Activated CD8-positive, alpha-beta memory T cell treated with anti-CD3 and anti-CD28 coated beads for 4 hours (primary cell): ENCODE measurements at places on chromosomes 6 and 20.

- no peak for DNase-seq
These were observed 184.7 kb upstream of the JARID2 start for GRCh38 chr6:15061180-15061641.

DNA sequence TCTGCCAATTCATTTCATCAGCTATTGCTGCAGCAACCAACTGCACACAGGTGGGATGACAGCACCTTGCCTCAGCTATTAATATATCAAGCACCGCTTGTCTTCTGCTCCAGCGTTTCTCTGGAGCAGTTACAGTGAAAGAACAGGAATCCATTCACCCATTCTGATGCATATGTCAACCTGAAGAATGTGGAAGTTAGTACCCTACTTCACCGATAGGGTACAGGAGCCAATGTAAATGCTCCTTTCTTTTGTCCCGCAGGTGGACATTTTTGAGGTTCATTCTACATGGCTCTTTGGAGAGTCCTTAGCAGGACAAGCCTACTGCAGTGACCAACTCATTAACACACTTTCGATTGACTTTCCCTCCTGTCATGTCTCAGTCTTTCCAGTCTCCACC, 139.9 kb upstream of the PRND start:
- DNase-seq: no peak

DNA sequence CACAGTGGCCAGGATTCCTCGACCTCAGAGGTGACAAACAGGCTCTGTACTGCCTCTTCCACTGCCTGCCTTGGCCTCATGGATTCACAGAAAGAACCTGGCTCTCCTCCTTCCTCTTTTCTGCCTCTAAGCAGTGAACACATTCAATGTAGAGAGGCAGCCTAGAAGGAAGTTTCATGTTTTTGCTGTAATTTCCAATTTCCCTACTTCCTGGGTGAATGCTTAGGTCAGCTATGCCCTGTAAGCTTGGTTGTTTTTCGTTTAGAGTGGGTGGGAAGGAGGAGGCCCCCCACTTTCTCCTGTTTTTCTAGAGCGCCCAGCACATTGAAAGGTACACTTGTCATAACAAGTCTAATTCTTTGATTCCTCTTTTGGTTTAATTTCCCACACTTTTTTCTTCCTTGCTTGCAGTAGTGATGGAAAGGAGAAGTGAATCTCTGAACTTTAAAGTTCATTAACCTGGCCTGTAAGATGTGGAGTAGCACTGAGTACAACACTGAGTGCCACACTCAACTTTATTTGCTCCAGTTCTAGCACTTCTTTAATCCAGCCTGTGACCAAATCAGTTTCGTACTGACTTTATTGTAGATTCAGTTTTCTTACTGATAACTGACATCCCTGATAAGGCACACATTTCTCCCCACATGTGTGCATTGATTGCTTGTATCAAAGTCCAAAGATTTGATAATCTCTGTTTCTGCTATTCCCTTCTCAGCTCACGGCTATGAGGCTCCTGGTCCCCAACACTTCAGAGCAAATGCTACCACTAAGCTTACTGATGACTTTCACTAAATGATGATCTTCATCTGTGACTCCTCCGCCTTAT, 100.0 kb upstream of the MAN1A1 start:
- DNase-seq: no peak

- DNase-seq: no peak
These were observed 14.2 kb downstream of the SLC13A3 start for GRCh38 chr20:46637020-46637419.

- no peak for DNase-seq
These were observed 409.6 kb downstream of the MAFB start for GRCh38 chr20:40279390-40279789.

DNA sequence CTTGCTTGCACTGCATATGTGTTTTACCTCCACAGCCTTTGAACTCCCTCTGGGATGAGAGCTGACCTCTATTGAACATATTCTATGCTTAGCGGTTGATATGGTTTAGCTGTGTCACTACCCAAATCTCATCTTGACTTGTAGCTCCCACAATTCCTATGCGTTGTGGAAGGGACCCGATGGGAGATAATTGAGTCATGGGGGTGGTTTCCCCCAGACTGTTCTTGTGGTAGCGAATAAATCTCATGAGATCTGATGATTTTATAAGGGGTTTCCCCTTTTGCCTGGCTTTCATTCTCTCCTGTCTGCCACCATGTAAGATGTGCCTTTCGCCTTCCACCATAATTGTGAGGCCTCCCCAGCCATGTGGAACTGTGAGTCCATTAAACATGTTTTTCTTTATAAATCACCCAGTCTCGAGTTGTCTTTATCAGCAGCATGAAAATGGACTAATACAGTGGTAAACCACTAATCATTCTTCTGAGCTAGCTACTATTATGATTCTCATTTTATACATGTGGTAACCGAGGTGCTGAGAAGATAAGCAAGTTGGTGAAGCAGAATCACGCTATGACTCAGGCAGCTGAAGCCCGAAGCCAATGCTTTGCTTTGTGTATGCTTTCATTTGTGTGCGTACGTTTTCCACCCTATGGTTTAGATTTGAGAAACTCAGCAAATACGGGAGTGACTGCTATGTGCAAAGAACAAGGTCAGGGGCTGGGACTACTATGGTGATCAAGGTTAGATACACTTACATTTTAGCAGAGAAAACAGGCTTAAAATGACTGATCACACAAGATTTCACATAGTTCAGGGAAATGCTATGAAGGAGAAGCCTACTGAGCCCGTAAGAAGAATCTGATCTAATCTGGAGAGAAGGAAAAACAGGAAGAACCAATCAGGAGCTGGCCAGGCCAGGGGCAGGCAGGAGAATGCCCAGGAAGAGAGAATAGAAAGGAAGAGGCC, 363.5 kb downstream of the ESR1 start:
- DNase-seq: peak; percentile 34

DNA sequence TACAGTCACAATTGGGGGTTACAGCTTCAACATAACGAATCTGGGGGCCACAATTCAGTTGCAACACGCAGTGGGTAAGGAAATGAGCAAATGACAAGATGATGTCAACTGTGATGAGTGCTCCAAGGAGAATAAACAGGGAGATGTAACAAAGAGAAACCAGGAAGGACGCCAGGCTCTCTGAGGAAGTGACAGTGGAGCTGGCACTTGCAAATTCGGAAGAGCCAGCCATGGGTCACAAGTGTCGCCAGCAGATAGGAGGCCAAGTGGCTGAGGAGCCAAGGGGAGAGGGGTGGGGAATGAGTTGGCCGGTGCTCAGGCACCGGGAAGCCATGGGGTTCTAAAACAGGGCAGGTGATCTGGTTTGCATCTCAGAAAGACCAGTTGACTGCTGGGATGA, 136.4 kb downstream of the EYA2 start:
- DNase-seq: no peak

GRCh38 chr6:134295953-134296553, 21.9 kb downstream of the SGK1 start:
- DNase-seq: no peak

DNA sequence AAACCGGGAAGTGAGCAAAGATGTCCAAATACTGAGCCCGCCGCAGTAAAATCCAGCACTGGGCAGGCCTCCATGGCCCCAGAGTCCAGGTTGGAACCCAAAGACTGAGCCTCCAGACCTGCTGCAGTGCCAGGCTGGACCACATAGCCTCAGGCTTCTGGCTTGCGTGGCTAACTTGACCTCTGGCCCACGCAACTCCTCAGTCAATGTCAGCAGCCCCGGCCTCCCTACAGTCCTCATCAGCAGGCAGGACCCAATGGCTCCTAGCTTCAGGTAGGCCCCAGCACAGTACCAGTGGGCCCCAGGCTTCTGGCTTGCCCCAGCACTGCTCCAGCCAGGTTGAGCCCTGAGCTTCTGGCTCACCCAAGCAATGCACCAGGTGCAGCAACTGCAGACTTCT, 245.1 kb upstream of the AFDN start:
- no peak for DNase-seq

DNA sequence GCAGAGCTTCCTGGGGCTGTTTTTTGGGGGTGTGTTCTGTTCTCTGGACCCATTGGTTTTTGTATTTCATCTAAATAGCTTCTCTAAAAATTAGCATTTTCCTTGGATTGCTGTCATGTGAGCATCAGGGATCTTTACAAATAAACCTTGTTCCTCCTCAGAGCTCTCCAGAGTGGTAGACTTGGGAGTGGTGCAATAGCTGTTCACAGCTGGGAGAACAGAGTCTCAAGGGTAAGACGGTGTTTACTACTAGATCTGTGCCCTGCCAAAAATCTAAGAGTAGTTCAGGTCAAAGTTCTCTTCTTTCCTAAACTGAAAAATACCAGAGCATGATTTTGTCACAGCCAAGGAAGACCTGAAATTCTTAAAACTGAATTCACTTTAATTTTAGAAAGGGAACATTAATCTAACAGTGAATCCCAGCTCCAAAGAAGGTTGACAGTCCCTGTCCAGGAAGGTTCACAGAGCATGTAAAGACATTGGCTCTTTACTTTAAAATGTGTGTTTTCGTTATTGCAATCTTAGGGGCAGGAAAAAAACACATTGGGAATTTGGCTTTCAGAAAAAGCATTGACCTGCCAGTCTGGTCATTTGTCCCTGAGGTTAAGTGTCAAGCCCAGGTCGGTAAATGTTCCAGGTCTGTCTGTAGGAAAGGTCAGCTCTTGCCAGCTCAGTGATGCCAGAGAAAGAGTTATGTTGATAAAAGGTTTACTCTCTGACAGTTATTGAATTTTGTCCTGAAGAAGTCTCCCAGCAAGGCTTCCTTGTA, 43.3 kb downstream of the VAPB start:
- no peak for DNase-seq

DNA sequence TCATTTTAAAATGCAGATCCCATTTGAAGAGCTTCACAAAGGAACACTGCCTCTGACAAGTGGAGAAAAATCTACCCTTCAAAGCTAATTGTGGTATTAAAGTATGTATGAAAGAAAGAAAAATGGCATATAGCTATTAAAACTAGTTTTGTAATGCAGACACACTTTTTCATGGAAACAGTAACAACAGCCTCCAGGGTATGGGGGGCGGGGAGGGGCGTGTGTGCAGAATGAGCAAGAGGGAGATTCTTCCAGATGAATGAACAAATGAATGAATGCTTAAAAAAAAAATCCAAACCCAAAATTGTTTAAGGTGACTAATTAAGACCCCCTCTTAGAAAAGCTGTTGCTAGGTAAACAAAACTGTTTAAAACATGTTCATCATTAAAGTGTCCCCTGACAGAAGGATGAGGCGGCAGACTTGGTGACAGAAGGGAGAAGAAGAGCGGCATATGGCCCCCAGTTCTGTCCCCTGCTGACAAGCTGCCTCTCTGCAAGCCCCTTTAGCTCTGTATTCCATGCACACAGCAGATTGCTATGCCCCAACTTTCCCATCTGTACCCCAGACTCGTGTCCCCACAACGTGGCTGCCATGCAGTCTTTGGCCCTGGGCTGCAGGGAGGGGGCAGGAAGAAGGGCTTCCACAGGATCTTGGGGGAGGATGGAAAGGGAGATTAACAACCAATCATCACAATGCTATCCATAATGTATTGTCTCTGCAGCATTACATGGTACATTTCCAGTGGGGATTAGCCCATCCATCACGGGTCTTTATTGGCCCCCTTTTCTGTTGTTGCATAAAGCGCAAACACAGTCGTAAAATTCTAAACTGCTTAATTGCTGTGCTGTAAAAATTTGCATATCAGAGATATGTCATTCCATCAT, 108.4 kb upstream of the OLIG3 start:
- DNase-seq: no peak

GRCh38 chr6:121810158-121811032, 374.9 kb downstream of the GJA1 start:
- no peak for DNase-seq

DNA sequence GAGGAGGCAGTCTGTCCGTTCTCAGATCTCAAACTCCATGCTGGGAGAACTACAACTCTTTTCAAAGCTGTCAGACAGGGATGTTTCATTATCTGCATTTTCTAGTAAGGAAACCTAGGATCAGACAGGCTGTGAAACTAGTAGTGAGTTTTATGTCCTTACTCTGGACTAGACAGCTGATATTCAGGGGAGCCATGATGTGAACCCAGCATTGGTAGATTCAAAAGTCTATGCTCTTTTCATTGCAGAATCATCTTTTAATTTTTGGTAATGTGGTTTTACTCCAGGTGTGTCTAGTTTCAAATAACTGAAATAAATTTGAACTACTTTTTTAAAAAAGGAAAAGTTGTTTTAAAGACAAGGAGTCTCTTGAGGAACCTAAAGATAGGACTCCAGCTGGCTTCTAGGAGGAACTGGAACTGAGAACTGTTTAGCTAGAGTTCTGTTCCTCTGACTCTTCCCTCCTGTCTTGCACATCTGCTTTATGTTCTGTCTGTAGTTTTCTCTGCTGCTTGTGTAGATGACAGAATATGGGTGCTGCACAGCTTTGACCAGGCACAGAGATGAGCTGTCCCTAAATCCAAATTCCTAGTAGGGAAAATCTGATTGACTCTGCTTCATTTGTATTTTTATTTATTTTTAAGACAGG, 27.8 kb upstream of the RNF144B start:
- no peak for DNase-seq

GRCh38 chr20:25480156-25480555, 72.7 kb downstream of the GINS1 start:
- DNase-seq: no peak

DNA sequence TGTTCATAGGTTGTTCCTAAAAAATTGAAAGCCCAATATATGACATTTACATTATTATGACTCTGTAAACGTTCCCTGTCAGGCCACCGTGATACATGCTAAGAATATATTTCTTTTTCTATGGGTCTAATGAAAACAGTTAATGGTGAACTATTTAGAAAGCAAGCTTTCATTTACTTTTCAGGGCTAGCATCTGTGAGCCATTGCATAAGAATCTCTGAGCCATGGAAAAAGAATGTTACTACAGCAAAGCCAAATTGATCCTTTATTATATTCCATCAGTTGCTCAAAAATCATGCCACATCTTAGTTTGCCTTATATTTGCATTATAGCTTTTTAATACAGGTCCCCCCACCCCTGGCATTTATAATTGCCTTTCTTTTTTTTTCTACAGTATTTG, 275.5 kb downstream of the ZFAND3 start:
- DNase-seq: no peak

- DNase-seq: no peak
These were observed 200.2 kb upstream of the EYA4 start for GRCh38 chr6:133040803-133041419.

- DNase-seq: no peak
These were observed 20.1 kb downstream of the ZNF831 start for GRCh38 chr20:59183751-59184150.

- no peak for DNase-seq
These were observed 1025.0 kb upstream of the GJE1 start for GRCh38 chr6:141107591-141108160.

DNA sequence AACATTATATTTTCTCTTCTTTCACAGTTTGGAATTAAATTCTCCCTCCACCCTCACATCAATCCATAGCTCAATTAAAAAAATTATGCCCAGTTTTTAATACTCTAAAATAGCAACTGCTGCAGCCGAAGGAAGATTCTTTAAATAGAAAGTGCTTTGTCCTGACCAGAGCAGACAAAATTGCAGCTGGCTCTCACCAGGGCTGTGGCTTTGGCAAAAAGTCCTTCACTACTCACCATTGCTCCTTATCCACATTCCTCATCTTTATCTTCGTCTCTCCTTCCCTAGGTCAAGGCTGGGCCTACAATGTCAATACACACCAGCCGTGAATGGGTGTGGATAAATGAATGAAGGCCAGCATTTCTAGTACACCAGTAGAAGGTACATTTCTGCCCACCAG, 107.9 kb upstream of the VGLL2 start:
- no peak for DNase-seq

GRCh38 chr6:131488780-131489179, 84.2 kb upstream of the ARG1 start:
- no peak for DNase-seq
